ENCODE measurements at places on chromosomes 6 and 20. TPM values are rescaled to one million over a fixed set of nuclear protein-coding genes. Genes with fewer than 3 reads are reported as not detected.
A peak's percentile ranks its signal among the peaks of the same experiment; 100 is the strongest.

DNA sequence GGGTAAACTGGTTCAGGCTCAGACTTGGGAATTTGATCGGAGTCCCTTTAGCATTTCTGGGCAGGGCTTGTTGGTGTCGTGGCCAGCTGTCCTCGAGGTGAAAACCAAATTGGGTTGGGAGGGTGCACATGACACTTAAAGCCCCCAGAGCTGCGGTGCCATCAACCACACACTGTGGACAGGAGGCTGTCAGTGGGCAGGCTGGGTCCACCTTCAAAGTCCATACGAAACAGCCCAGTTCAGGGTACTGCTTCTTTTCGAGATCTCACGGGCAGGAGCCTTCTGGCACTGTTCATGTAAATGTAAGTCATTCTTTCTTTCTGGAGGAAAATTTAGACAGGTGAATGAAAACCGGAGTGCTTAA, 7.0 kb downstream of the SYNJ2 start:
- no peak overlapping the region for H3K27ac ChIP-seq
- H3K4me1 ChIP-seq, result peaks cover 48% of the 10 kb centered on the region
- no peaks in the 10 kb centered on the region for H3K27me3 ChIP-seq

GRCh38 chr6:148419430-148419829, 76.8 kb downstream of the SASH1 start:
- H3K27me3 ChIP-seq, result no peaks in the 10 kb centered on the region
- H3K27ac ChIP-seq, result no peak overlapping the region
- DNase-seq, result no peak
- no peaks in the 10 kb centered on the region for H3K36me3 ChIP-seq

DNA sequence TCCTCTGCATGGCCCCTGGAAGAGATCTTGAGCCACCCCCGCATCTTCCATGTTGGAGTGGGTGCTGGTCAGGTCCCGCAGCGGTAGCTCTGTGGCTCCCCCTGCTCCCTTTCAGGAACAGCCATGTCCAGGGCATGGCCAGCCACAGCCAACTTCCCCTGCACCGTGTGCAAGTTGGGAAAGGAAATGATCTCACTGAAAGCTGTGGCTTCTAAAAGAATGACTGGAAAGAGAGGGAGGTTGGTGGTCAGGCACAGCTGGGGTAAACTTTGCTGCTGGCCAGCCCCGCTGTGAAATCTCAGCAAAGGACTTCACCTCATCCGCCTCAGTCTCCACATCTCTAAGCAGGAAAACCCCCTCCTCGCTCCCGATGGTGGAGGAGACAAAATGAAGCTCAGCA, 153.6 kb upstream of the CST7 start:
- no peaks in the 10 kb centered on the region for H3K27me3 ChIP-seq
- no peaks in the 10 kb centered on the region for H3K4me1 ChIP-seq
- DNase-seq, result no peak
- H3K36me3 ChIP-seq, result no peaks in the 10 kb centered on the region
- no peak overlapping the region for H3K4me3 ChIP-seq
- no peak overlapping the region for H3K27ac ChIP-seq

DNA sequence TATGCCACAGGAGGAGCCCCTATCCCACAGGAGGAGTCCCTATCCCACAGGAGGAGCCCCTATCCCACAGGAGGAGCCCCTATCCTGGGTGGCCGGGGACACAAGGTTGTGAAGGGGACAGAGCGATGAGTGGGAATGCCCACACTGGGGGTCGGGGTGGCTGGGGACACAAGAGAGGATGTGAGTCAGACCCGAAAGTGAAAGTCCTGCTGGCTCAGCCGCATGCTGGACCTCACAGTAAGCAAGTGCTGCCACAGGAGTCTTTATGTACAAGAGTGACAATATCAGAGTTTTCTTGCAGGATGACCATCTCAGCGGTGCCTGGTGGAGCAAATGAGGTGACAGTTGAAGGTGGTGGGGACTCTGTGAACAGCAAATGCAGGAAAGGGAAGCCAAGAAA, 93.7 kb downstream of the PSMB1 start:
- no peak overlapping the region for H3K27ac ChIP-seq
- no peaks in the 10 kb centered on the region for H3K27me3 ChIP-seq
- no peaks in the 10 kb centered on the region for H3K36me3 ChIP-seq
- peaks cover 7% of the 10 kb centered on the region for H3K4me1 ChIP-seq

DNA sequence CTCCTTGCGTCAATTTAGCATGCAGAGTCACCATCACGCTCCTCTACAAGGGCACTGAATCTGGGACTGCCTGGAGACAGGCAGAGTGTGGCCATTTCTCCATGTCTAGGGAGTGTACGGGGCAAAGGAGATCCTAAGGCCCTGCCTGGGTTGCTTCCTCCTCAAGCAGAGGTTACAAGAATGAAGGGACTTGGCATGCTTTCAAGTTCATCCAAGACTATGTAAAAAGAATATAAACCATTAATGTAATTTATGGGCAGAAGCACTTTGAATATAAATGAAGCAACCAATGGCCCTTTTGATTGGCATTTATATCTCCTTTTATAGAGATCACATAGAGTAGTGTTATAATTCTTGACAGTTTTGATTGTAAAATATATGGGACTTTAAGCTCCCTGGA, 137.5 kb downstream of the BTBD3 start:
- no peaks in the 10 kb centered on the region for H3K27me3 ChIP-seq
- no peak overlapping the region for H3K27ac ChIP-seq
- no peaks in the 10 kb centered on the region for H3K36me3 ChIP-seq
- H3K4me3 ChIP-seq, result no peak overlapping the region

- no peaks in the 10 kb centered on the region for H3K27me3 ChIP-seq
- no peaks in the 10 kb centered on the region for H3K36me3 ChIP-seq
- H3K27ac ChIP-seq, result peak overlapping the region; percentile 41
These were observed 31.9 kb downstream of the GMPR start for GRCh38 chr6:16270178-16270794.

Gene SDCBP2
- 3.7 TPM for total RNA-seq

GRCh38 chr6:114354482-114354881, 11.7 kb upstream of the HS3ST5 start:
- no peaks in the 10 kb centered on the region for H3K27me3 ChIP-seq
- no peak overlapping the region for H3K27ac ChIP-seq
- no peaks in the 10 kb centered on the region for H3K36me3 ChIP-seq
- H3K4me3 ChIP-seq, result no peak overlapping the region

DNA sequence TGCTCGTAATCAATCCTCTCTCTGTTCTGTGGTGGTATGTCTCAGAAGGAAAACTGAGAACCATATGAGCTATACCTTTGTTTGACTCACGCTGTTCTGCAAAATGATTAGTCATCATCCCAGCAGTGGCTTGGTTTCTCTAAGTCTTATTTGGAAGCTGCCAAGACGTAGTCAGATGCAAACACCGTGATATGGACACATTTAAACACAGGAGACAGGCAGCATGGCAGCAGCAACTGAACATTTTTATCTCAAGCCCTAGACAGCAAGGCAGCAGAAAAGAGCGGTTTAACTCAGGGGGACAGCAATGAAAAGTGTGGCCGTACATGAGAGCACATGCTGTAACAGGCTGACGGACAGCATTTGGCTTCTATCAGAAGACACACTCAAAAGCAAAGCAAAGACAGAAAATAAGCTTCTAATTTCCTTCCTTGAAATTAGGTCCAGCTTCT, 1295.1 kb downstream of the EPHA7 start:
- H3K27ac ChIP-seq, result no peak overlapping the region
- DNase-seq, result no peak
- H3K36me3 ChIP-seq, result no peaks in the 10 kb centered on the region

Gene NRM
- 28.1 TPM for total RNA-seq

Gene PDE10A
- total RNA-seq, result not detected

- H3K4me3 ChIP-seq, result no peak overlapping the region
- peaks cover 19% of the 10 kb centered on the region for H3K36me3 ChIP-seq
- no peaks in the 10 kb centered on the region for H3K4me1 ChIP-seq
- DNase-seq, result no peak
These were observed 56.9 kb downstream of the RTN4IP1 start for GRCh38 chr6:106572436-106572835.

Gene COL12A1
- not detected for total RNA-seq
